Stimulated activated CD4-positive, alpha-beta T cell treated with anti-CD3 and anti-CD28 coated beads, Interleukin-1b, Interleukin-23, amount 100 ng/mL, for 1 hour (primary cell): ENCODE measurements at places on chromosomes 1 and 21.
A peak's percentile ranks its signal among the peaks of the same experiment; 100 is the strongest.

- no peak for DNase-seq
Measured at GRCh38 chr1:114107474-114108435, 45.9 kb downstream of the SYT6 start.

DNA sequence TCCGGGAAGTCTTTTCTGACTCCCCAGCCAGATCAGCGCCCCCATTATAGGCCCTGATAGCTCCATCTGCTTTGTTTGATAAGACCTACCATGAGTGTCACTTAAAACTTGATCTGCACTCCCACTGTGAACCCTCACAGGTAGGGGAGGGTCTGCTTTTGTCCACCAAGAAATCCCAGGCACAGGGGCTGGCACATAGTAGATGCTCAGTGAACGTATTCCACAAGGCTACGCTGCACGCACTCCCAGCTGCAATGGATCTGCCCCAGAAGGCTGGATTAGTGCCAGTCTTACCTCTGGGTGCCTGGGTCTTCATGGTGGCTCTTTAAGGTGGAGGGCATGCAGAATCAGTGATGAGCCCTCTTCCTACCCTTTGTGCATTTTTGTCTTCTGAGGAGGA lies 447.1 kb downstream of the PTPRU start:
- DNase-seq = no peak

DNA sequence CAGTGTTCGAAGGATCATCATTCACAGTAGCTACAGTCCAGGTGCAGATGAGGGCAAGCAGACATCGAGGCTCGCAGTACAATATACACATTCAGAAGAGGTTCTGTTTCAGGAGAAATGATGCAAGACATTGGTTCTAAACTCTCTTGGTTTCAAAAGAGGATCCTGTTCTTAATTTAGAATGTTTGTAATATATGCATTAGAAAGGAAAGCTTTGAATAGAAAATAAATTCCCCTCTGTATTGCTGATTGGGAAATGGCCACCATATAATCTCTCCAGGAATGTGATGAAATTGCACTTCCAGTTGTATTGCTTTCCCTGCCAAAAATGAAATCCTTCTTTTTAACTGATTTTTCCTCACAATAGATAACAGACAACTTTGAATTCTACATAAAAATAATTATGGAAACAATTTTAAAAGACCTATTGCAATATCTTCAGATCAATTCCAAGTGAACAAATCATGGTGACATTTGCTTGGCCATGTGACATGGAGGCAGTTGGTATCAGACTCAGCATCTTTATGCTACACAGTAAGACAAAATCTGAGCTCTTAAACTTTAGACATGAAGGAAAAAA lies 27.6 kb upstream of the SIPA1L2 start:
- no peak for DNase-seq

DNA sequence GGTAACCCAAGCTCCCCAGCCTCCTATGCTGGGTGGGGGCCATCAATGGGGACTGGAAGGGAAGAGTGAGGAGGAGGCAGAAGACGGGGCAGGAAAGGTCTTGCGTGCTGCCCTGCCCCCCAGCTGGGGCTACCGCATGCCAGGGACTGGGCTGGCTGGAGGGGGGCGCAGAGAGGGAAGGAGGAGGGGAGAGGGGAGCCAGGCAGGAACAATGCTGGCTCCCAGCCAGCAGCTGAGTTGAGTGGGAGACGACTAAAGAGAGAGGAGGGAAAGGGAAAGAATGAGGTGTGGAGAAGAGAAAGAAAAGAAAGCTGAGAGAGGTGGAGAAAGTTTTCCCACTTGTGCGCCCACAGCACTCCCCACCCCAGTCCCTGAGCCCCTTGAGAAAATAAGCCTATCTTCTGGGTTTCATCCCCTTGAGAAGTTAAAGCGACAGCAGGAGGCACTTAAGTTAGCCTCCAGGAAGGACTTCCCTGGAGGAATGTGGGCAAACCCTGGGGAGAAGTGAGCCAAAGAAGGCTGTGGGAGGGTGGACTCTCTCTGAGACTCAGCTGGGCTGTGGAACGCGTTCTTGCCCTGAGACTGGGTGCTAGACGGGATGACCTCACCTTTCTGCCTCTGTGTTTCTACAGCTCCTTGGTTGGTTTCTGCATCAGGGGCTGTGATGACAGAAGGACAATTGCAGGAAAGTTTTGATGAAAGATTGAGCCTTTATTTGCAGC lies 12.9 kb upstream of the NES start:
- DNase-seq = no peak

DNA sequence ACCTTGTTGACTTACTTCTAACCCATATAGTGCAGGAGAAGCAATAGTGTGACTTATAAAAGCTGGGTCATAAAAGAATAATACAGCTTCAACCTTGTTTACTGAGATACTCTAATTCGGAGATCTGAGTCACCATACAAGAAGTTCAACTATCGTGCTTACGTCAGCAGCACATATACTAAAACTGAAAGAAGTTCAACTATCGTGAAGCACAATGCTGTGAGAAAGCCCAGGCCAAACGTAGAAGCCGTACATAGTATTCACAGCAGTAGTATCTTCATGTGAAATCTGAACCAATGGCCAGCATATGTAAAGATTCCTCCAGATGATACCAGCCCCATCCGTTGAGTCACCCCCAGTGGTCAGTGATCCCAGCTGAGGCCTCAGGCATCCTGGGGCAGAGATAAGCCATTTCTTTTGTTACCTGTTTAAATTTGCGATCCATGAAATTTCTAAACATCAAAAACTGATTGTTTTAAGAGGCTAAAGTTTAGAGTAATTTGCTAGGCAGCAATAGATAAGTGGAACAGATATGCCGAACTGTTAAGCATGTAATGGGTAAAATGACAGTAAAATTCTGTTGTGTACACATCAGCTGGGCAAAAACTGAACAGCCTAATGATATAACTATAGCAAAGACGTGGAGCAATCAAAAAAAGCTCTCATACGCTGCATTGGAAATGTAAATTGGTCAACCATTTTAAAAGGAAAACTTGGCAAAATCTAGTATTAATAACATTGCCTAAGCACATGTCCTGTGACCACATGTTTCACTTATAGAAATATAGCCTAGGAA lies 53.9 kb upstream of the SAMD13 start:
- DNase-seq = no peak

DNA sequence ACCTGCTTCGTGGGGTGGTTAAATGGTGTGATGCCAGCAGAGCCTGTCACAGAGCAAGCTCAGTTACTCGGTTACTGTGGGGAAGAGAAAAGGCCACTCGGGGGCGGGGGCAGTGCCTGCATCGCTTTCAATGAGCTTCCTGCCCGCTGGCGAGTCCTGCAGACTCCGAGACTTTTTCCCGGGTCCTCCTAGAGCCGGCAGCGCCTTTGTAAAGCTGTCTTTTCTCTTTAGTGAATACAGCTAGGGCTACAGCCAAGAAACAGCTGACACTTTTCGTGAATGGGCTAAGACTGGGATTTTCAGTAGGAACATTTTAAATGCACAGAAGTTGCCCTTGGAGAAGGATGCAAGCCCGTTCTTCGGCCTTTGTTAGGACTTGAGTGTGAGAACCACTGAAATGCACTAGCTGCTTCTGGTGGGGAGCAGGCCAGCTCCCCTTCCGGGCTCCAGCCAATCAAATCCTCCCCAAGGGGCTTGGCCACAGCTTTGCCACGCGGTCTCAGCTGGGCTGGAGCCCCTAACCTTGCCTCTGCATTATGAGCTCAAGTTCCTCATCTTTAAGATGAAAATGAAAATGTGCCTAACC lies 23.4 kb upstream of the EFHD2 start:
- no peak for DNase-seq

- peak; percentile 54 for DNase-seq
Measured at GRCh38 chr1:210407207-210407886, 78.6 kb downstream of the HHAT start.

DNA sequence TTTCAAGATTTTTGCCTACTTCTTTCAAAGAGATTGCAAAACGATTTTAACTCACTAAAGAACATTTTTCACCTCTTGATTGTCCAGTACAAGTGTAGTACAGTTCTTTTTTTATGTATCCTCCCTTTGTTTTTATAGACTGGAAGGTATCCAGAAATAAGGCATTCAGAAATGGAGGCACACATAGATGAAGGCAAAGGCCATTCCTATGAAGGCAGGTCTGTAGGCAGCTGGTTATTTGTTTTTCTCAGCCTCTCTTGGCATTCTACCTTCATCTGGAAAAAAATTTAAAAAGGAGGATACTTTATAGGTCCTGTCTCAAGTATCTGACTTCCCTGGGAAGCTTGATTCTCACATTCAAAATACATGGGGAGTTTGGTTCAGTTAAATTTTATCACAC lies 18.6 kb upstream of the SLC16A1 start:
- DNase-seq = no peak

- no peak for DNase-seq
Measured at GRCh38 chr1:202135221-202135721, 9.3 kb downstream of the ARL8A start.

GRCh38 chr1:9817734-9818133 lies 6.0 kb downstream of the CLSTN1 start:
- no peak for DNase-seq

DNA sequence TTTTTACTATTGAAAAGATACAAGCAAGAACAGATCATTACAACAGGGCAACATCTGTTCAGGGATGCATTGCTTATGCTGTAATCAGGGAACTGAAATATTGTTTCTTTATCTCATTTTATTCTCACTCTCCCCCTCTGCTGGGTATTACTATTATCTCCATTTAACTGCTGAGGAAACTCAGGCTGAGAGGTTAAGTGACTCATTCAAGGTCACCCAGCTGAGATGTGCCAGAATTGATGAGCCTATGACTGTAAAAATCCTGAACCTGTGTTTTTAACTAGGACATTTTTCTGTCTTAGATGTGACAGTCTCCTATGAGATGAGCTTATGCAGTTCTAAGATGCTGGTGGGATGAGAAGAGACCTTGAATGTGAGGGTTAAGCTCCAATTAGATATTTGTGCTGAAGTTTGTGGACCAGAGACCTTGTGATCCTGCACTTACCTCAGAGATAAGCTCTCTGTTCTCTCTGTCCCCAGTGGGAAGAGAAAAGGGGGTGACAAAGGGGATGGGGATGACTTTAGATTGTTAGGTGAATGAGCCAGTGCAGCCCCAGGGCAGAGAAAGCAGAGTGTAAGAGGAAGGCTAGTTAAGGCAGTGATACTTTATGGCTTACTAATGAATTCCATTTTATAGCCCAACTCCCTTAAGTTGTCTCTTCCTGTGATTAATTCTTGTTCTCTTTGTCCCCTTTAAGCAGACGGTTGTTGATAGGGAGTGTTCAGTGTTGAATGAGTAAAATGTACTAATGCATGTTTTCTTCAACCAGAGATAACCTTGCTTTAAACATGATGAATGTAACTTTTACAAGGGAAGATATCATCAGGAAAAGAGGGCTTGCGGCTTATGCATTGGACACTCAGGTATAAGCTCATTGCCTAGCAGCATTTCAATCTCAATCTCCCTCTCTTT lies 111.4 kb downstream of the HLX start:
- DNase-seq = no peak

GRCh38 chr1:119544165-119544762 lies 37.3 kb downstream of the HSD3B1 start:
- DNase-seq = no peak

GRCh38 chr21:26972192-26972591 lies 5.3 kb upstream of the ADAMTS5 start:
- no peak for DNase-seq

DNA sequence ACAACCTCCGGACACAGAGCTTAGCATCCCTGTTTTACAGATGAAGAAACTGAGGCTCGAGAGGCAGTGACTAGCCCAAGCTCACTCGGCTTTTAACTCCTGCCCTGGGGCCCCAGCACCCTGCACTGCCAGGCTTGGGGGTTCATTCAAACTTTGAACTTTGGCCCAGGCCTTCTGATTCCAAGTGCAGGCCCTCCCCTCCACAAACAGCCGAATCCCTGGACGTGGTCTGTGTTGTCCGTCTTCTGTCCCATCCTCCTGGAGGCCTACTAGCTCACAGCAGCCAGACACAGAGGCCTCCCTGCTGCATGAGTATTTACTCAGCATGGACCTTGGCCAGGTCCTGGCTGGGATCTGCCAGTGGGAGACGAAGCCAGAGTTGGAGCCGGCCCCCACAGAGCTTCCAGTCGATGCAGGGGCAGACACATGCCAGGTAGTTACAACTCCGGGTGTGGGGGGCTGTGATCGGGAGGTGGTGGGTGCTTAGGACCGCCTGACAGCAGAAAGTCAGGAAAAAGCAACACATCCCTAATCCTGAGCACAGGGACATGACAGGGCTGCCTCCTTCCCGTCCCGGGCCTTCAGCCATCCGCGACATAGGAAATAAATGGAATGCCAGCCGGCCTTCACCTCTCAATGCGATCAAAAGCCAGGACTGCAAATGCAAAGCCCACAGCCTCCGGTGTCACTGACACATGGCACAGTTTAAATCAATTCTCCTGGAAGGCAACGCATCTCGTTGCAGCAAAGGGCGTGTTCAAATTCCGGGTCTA lies 7.4 kb downstream of the IFFO2 start:
- no peak for DNase-seq

- no peak for DNase-seq
Measured at GRCh38 chr1:145959957-145960467, 2.2 kb upstream of the LIX1L start.

DNA sequence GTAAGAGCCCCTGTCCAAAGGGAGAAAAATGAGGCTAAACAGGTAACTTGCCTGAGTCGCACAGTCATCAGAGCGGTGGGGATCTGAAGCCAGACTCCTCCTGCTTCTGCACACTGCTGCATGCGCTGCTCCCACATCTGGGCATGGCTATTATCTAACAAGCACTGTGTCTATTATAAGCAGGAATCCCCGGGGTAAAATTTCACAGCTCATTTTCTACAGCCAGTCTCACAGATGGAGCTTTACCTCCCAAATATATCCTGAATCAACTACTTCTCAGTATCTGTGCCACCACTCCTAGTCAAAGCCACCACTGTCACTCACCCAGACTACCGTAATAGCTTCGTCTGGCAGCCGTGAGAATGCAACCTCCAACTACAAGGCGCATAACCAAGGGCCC lies 9.8 kb downstream of the MTOR start:
- no peak for DNase-seq

DNA sequence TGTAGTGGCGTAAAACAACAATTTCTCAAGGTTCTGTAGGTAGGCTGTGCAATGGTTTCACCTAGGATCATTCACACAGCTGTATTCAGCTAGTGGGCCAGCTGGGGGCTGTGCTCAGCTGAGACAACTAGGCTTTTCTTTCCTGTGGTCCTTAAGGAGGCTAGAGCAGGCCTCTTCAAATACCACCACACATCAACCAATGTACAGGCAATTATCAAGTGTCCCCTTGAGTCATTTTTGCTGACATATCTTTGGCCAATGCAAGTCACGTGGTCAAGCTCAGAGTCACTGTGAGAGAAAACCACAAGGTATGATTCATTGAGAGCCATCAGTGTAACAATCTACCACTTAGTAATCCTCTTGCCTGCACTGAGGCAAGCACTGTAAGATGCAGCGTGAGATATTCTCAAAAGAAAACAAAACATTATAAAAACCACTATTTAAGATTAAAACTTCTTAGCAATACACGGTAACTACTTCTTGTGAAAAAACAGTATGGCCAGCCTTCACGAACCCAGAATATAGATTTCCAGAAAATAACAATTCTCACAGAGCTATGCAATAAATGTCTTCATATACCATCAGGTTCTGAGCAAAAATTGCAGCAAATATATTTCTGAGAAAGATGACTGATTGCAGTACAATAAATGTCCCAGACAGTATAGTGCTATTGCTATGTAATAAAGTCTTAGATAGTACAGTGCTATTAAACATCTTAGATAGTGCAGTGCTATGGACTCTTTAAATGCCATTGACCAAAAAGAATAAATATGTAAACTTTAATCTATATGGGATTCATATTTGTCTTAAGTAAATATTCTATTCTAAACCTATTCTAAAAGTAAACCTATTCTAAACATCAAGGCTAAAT lies 55.3 kb downstream of the NME7 start:
- no peak for DNase-seq
